ENCODE measurements at places on chromosomes 3 and 15.

DNA sequence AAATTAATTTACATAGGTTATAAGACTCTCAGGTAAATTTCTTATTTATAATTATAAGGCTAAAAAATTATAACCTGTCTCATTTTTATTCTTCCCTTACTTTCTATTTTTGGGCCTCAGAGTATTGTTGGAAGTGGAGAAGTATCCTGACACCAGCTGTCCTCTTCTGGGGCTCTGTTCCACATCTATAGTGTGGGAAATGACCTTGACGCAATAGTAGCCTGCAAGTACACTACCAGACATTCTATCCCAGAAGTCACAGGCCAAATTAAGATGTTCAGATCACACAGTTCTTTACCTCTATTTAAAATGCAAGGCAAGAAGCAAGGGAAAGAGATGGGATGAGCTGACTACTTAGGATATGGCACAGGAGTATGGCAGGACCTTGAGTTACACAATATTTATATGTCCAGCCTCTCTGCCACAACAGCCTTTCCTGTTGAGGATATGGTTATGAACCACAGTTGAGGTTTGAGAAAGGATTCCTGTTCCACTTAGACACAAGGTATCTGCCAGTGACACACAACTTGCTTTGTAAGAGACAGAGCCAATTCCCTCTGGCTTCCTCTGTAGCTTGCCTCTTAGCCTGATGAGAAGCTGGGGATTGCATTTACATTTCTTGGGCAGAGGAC lies 158.0 kb upstream of the IL12A start:
- peak; percentile 72 for DNase-seq

DNA sequence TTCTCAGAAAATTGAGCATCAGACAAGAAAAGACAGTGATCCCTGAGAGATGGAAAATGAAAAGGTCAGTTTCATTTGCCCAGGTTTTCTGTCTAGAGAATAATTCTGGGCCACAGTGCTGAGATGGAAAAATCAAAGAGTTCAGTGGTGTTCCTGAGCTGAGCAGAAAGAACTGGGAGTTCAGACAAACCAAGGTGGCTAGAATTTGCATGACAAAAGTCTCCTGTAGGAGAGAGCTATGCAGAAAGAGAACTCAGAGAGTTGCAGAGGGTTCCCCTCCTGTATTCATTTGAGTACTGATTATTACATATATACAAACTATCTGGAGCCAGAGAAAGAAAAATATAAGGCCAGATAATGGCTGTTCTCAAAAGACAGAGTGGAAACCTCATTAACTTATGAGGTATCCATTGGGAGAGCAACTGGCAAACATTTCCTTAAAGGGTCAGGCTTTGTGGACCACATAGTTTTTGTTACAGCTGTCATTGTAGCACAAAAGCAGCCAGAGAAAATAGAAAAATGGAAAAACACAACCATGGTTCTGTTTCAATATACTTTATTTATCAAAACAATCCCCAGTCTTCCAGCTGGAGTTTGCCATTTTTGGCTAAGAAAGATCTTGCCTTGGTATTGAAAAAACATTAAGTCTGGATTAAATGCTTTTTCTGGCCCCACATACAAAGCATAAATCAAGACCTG lies 1004.1 kb downstream of the TBL1XR1 start:
- no peak for DNase-seq

- no peak for DNase-seq
Measured at GRCh38 chr15:78708713-78709260, 67.8 kb upstream of the CHRNB4 start.

DNA sequence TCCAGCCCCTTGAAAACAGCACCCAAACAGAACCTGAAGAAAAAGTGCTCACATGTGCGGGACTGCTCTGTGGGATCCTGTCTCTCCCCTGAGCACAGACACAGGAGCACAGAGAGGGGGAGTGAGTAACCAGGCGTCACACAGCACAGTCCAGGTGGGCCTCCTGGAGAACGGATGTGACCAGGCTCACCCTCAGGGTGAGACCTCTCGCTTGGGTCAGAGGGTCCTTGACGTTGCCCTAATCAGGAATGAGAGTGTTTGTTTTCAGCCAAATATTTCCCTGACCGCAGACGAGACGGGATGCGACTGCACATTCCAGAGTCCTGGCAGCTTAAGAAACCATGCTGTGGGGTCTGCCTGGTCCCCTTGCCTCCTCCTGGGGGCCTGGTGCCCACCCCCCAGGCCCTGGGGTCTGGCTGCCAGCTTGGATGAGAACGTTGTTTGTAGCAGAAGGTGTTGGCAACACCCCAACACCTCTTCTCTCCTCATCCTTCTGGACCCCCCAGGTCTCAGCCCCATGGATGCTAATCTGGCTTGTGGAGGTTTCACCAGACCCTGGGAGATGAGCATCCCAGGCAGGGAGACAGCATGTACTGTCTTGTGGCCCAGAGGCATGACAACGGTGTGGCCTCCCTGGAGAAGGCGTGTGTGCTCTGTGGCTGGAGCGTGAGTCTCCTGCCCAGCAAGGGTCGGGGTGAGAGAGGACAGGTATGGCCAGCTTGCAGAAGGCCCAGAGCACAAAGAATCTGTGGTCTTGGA lies 42.1 kb upstream of the SLC6A6 start:
- peak; percentile 21 for DNase-seq

DNA sequence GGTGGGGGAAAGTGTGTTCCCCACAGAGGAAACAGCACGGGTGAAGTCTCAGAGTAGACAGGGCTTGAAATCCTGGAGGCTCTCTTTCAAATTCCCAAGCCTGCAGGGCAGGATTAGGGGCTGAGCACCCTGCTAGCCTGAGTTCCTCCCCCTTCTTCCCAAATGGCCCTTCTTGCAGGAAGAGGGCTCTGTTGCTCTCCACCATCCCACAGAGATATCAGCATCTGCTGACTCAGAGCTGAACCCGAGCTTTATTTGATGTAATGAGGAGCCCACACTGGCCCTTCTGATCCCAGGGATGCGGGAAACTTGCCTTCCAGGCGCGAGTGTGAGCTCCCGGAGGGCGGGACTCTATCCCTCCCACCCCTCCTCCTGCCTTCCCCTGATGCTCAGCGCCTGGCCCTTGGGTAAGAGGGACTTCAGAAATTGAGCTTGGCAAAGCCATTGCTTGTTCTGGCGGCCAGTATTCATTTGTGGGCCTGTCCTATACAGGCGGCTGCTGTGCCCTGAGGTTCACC lies 1.4 kb upstream of the STRA6 start:
- peak; percentile 92 for DNase-seq

DNA sequence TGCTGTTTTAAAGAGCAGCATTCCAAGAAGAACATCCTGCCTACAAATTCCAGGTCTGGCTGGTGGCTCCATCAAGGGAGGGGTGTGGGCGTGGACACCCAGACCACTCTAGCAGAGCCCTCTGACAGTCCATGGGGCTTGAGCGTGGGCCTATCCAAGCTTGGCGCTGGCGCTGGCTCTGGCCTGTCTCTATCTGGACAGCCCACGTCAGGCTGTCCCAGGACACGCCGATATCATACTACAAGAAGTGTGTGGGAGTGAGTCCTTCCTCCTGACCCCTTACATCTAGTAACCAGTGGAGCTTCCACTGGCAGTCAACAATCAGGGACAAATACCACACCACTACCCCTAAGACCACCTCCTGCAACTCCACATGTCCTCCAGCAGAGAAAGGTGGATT lies 17.1 kb upstream of the DUSP7 start:
- no peak for DNase-seq

GRCh38 chr3:38454178-38454883 lies 641 bp downstream of the ACVR2B start:
- DNase-seq, result peak; percentile 12

DNA sequence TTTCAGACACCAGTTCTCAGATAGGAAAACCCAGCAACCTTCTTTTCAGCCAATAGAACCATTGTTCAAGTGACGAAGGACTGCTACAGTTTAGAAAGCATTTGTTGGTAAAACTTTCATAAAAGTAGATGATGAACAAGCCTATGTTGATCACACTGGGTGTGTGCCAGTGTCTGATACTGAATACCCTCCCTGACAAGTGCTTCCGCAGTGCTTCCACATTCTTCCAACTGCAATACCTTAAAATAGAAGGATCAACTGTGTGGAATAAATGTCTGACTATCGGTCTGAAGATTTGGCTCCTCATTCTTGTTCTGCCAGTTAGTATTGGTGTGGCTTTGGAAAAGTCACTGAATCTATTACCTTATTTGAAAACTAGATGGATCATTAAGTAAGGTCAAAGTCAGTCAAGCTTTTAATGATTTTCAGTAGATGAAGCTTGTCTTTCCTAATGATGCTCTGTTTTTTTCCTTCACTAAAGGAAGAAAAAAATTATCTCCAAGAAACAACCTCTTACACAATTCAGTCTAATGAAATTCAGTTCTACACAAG lies 479.4 kb upstream of the CBLB start:
- DNase-seq, result no peak

DNA sequence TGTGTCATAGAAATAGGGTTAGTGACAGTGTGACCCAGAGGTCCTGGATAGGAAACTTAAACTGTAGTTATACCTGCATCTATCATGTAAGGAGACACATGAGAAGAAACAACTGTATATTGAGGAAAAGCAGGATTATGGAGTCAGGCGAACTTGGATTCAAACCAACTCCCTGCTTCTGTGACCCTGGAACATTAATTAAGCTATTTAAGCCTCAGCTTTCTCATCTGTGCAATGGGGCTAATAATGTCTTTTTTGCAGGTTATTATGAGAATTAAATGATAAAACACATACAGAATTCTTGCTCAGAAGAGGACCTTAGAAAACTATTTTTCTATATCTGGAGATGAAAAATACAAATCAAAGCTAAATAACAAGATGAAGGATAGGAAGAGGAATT lies 481.8 kb downstream of the MECOM start:
- no peak for DNase-seq

GRCh38 chr15:89910891-89911626 lies 1.7 kb downstream of the ARPIN start:
- no peak for DNase-seq

DNA sequence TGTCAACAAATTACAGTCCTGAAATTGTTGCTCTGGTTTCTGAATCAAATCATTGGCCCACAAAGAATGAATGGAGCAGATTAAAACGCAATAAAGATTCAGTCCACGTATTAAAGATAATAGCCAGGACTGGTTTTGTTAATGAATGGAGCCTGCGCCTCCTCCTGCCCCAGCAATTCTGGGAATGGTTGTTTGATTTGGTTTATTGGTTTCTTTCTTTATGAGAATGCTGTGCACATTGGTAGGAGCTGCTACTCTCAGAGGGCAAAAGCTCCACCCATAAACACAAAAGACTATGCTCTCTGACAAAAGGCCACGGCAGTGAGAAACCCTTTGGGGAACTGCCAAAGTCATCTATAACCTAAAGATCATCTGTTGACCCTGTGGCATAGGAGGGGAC lies 261.1 kb downstream of the ABHD5 start:
- no peak for DNase-seq

GRCh38 chr3:189320511-189320910 lies 148.7 kb downstream of the TPRG1 start:
- no peak for DNase-seq

- no peak for DNase-seq
Measured at GRCh38 chr3:122084799-122085198, 29.6 kb downstream of the CD86 start.

GRCh38 chr3:42589382-42590109 lies 1.1 kb upstream of the SS18L2 start:
- DNase-seq, result no peak

DNA sequence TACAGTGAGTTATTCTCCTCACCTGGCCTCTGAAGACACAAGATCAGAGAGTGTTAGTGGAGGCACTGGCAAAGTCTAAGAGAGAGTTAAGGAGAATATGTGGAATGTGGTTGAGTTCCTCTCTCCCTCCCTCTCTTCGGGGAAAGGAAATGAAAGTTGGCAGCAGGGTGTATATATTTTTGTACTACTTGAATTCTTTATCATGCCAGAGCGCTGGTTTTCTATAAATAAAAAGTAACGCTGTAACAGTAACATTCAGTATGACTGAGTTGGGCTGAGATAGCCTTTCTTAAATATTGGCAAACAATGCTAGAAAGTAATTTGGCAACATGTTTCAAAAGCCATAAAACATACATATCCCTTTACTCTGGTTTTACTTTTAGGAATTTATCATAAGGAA lies 77.5 kb upstream of the TNFAIP8L3 start:
- peak; percentile 14 for DNase-seq

GRCh38 chr15:58535337-58535736 lies 103.5 kb downstream of the LIPC start:
- no peak for DNase-seq

DNA sequence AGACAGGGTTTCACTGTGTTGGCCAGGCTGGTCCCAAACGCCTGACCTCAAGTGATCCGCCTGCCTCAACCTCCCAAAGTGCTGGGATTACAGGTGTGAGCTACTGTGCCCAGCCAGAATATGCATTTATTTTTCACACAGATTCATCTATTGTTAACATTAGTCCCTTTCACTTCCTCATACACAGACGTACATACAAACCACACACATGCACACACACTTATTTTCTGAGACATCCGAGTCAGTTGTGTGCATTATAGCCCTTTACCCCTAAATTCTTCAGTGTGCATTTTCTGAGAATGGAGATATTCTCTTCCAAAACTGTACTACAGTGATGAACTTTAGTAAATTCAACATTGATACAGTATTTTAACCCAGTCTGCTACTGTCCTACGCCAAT lies 15.0 kb upstream of the MEX3B start:
- DNase-seq, result no peak

DNA sequence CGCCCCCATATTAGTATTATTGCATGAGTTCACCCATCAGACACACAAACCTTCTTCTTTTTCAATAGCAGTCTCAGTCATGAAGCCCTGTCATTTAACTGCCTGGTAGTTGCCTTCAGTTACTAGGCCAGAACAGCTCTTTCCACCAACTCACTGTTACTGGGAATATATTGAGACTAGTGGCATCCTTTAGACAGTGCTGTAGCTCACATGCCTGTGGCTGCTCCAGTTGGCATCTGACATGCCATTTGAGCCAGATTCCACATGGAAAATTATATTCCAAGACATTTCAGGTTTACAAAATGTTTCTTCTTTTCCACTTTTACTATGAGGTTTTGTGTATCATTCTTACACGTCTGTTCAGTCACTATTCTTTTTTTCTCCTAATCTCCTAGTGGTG lies 146.1 kb downstream of the GHSR start:
- DNase-seq, result no peak

DNA sequence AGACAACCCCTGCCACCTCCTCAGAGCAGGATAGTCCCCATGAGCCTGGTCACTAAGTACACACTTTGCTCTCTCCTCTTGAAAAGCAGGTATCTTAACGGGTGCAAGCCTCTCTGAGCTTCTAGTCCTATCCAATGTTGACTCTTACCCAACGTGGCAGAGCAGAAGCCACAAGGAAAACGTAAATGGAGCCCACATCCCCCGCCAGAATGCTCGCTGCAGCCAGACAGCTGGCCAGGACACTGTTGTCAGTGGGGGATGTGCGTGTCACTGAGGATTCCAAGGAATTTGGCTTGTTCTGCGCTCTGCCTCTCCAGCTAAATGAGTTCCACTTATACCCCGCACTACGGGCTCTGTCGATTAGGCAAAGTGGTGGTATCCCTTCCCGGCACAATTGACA lies 67.8 kb upstream of the IGF1R start:
- no peak for DNase-seq

GRCh38 chr15:78999636-79000035 lies 54.8 kb upstream of the CTSH start:
- no peak for DNase-seq

- no peak for DNase-seq
Measured at GRCh38 chr3:45993421-45994027, 2.1 kb downstream of the FYCO1 start.
